GM23248 (cell line): ENCODE measurements at places on chromosomes 2 and 18.

- DNase-seq: peak; percentile 48
These were observed 40.3 kb upstream of the ZSWIM2 start for GRCh38 chr2:186889101-186889879.

DNA sequence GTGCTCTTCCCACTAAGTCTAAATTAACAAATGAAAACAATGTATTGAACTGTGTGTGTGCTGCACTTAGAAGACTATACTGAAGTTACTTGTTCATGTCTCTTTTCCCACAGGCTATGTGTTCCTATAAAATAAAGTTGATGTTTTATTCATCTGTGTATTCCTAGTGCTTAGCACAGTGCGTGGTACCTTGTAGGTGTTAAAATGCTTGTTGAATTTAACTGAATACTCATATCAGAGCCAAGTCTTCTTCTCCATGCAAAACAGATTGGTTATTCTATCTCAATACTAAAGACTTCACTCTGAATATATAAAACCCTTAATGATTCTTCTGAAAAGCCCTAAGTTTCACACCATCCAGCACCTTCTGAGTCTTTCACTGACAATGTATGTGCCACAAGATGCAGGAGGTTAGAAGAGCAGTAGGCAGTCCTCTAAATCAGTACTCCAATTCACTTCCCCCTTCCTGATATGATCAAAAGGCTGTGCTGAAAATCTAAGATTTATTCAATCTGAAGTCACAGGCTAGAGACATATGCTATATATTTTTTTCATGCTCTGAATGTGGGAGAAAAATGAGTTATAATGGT is 231.7 kb upstream of the CCDC150 start:
- DNase-seq: no peak

- DNase-seq: no peak
These were observed 662.6 kb upstream of the ACVR2A start for GRCh38 chr2:147182260-147182659.

GRCh38 chr2:212665948-212666347 is 127.3 kb upstream of the ERBB4 start:
- DNase-seq: peak; percentile 49
